Fibroblast of villous mesenchyme (primary cell): ENCODE measurements at places on chromosomes 3 and 15. TPM values are rescaled to one million over a fixed set of nuclear protein-coding genes. Genes with fewer than 3 reads are reported as not detected.

The ZPLD1 gene
- 0.43 and 1.3 TPM in 2 replicates for total RNA-seq

The CA12 gene
- 8.1 and 15.1 TPM in 2 replicates for total RNA-seq

The ENTPD3 gene
- under 0.01 TPM in 1 of 2 replicates, not detected in the other for total RNA-seq

The MINAR1 gene
- 1.3 and 2.3 TPM in 2 replicates for total RNA-seq

The OXTR gene
- 75.4 and 310 TPM in 2 replicates for total RNA-seq

The PLA1A gene
- total RNA-seq, result not detected in 2 replicates

The TIGIT gene
- total RNA-seq, result under 0.01 TPM in 1 of 2 replicates, not detected in the other

The FGF12 gene
- under 0.01 TPM in 1 of 2 replicates, not detected in the other for total RNA-seq

The ALPK3 gene
- 0.86 and 1.3 TPM in 2 replicates for total RNA-seq

The P2RY14 gene
- not detected in 2 replicates for total RNA-seq

The MPI gene
- total RNA-seq, result 38.0 and 41.5 TPM in 2 replicates

The COL6A5 gene
- total RNA-seq, result under 0.01 TPM in 2 replicates

The DLEC1 gene
- under 0.01 TPM in 1 of 2 replicates, not detected in the other for total RNA-seq

The SLCO2A1 gene
- total RNA-seq, result 0.32 and 0.43 TPM in 2 replicates

The CPN2 gene
- not detected in 2 replicates for total RNA-seq

The REC114 gene
- total RNA-seq, result not detected in 2 replicates

The MDFIC2 gene
- total RNA-seq, result not detected in 2 replicates

The UBXN7 gene
- total RNA-seq, result 19.0 and 30.2 TPM in 2 replicates

The LOXL1 gene
- 73.8 and 99.9 TPM in 2 replicates for total RNA-seq

The AP3B2 gene
- total RNA-seq, result 0.43 and 0.64 TPM in 2 replicates

- DNase-seq, result no peak
Measured at GRCh38 chr15:80285379-80285778, 33.4 kb upstream of the CTXND1 start.

DNA sequence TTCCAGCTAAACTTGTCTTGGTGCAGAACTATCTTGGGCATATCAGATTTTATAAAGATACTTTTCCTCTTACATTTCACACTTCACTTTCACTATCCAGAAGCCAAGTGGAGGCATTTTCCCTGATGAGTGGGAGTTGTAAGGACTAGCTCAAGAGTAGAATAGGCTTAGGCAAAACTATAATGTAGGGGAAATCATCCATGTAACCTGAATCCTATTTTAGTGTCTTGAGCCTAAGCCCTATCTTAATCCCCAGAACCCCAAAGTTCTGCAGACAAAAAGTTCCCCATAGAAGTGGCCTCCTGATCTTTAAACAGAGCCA lies 42.2 kb upstream of the CD47 start:
- DNase-seq, result peak; percentile 21

GRCh38 chr3:146161663-146162002 lies 649 bp upstream of the PLOD2 start:
- peak; percentile 94 for DNase-seq

GRCh38 chr3:130601442-130601971 lies 84.5 kb downstream of the COL6A6 start:
- DNase-seq, result no peak

- DNase-seq, result no peak
Measured at GRCh38 chr15:35769656-35770055, 223.7 kb upstream of the DPH6 start.

- no peak for DNase-seq
Measured at GRCh38 chr15:37111427-37111717, 11.0 kb upstream of the MEIS2 start.

GRCh38 chr15:90571063-90571541 lies 41.4 kb downstream of the CRTC3 start:
- DNase-seq, result peak; percentile 32

GRCh38 chr3:98531622-98532274 lies at the start of gene GPR15:
GPR15 (plus strand) TSS chr3:98531978; CDS start chr3:98532034, 56 bp downstream.
- no peak for DNase-seq

DNA sequence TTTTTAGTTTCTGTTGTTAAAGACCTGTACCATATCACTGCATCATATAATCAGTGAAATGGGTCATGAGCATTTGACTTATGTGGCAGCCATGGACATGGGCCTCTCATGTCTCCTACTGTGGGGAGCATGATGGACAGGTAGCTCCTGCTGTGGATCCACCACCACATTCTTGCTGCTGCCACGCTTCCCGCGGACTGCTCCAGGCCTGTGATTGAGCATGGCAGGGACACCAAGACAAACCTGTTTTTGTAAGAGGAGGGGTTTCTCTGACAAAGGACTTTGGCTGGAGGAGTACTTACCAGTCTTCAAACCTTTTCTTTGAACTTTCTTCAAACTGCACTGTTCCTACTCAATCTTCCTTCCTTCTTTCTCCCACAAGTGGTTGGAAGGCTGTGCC lies 17.9 kb upstream of the P2RY14 start:
- no peak for DNase-seq

GRCh38 chr15:39499681-39500080 lies 81.2 kb upstream of the THBS1 start:
- DNase-seq, result no peak

DNA sequence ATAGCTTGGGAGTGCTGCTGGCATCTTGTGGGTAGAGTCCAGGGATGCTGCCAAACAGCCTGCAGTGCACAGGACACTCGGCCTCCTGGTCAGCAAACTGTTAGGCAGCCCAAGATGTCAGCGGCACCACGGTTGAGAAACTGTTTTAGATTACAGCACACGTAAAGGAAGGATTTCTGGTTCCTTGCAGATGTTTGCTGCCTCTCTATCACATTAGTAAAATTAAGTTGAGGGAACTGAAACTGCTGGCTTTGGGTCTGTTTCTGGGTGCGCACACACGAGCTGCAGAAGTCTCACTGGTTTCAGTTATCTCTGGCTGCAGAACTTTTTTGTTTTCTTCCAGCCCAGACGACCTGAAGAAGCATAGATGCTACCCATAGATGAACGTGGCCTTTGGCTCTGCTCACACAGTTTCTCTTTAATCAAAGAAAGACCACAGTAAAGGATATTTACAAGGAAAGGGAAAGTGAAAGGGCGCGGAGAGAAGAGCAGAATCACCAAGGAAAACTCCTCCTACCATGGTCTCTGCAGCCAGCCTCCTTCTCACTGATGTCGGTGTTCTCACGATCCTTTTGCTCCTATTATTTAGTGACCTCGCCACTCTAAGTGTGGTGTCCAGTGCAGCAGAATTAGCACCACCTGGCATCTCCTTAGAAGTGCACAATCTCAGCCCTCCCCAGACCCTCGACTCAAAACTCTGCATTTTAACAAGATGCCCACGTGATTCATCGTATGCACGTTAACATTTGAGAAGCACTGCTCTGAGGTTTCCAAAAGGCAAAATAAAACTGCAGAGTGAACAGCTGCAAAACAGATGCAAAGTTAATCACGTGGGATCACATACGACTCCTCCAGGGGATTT lies 50.6 kb upstream of the AKAP13 start:
- DNase-seq, result peak; percentile 96

GRCh38 chr3:64147211-64147610 lies 78.1 kb downstream of the PRICKLE2 start:
- no peak for DNase-seq

DNA sequence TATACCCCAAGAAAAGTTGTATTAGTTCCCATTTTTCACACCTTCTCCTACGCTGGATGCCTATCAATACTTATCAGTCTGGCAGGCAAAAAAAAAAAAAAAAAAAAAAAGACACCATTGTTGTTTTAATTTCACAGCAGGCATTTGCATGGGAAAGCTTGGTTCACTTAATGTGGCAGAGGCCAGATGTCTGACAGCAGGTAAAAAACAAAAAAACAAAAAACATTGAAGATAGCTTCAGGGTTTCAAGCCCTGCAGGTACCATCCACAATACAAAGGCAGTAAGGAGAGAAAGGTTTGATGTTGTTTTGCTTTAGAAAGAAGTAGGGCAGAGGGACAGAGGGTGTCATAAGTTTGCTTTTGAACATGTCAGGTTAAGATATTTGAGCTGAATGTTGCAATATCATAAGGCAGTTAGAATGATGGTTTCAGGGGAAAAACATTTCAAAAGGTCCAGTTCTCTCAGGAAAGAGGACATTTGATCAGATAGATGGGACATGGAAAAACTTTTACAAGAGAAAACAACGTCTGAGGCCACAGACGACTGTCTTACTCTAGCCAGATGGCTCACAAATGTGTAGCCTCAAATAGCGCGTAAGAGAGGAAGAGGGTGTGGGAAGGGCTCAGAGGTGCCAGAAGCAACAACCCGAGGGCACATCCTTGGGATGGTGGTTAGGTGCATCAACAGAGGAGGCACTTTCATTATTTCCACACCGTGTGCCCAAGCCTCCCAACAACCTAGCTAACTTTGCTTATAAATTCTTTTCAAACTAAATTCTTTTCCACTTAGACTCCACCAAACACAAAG lies 25.7 kb downstream of the PCOLCE2 start:
- peak; percentile 68 for DNase-seq

- DNase-seq, result no peak
Measured at GRCh38 chr15:79371591-79371990, 60.5 kb upstream of the MINAR1 start.

- DNase-seq, result no peak
Measured at GRCh38 chr3:118550122-118550521, 484.5 kb downstream of the IGSF11 start.

- no peak for DNase-seq
Measured at GRCh38 chr15:80494756-80495155, 90.6 kb downstream of the ARNT2 start.

GRCh38 chr3:67415511-67415910 lies 238.9 kb downstream of the SUCLG2 start:
- peak; percentile 44 for DNase-seq

- no peak for DNase-seq
Measured at GRCh38 chr15:69398491-69398891, 15.7 kb upstream of the KIF23 start.

- DNase-seq, result no peak
Measured at GRCh38 chr3:116299646-116300081, 145.6 kb downstream of the LSAMP start.

GRCh38 chr3:13851091-13851849 lies 28.6 kb downstream of the WNT7A start:
- DNase-seq, result no peak

GRCh38 chr3:57164217-57164656 lies 916 bp downstream of the IL17RD start:
- DNase-seq, result no peak
